ENCODE measurements at places on chromosomes 5 and 9.

- DNase-seq: no peak
These were observed 21.3 kb downstream of the STXBP1 start for GRCh38 chr9:127633216-127633862.

GRCh38 chr5:173010021-173010420 lies 26.4 kb downstream of the ATP6V0E1 start:
- no peak for DNase-seq

GRCh38 chr5:180807654-180808414 lies 5.2 kb upstream of the MGAT1 start:
- no peak for DNase-seq

- no peak for DNase-seq
These were observed 67.4 kb downstream of the FBN2 start for GRCh38 chr5:128470663-128471062.

- DNase-seq: no peak
These were observed 15.3 kb downstream of the C9orf152 start for GRCh38 chr9:110192531-110193261.

GRCh38 chr9:27329291-27329690 lies 32.3 kb upstream of the EQTN start:
- DNase-seq: no peak

Data from HuH-7.5 (cell line).